NCI-H526 treated with DMSO at 0.1 percent for 48 hours (cell line): ENCODE measurements at places on chromosomes 7 and 10.

- DNase-seq: no peak
Observed at GRCh38 chr7:117445206-117445605, 17.9 kb upstream of the ASZ1 start.

DNA sequence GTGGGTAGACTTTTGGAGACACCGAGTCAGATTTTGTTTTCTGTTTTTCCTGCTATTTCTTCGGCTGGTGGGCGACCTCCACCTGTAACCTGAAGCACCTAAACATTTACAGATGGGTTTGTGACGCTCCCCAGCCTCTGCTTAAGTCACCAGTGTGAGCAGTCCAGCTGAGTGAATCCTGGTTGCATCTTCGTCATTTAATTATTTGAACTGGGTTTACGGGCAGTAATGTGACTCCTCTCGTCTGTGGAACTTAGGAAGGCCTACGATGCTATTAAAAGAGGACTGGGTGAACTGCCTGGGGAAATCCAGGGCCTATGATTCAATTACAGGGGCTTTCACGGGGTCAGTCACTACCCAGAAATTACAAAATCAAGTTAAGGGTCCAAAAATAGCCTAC is 52.5 kb downstream of the WNT2 start:
- no peak for DNase-seq

- no peak for DNase-seq
Observed at GRCh38 chr7:121447911-121448300, 51.8 kb upstream of the FAM3C start.

- no peak for DNase-seq
Observed at GRCh38 chr7:157566631-157567006, 229.8 kb downstream of the DNAJB6 start.

DNA sequence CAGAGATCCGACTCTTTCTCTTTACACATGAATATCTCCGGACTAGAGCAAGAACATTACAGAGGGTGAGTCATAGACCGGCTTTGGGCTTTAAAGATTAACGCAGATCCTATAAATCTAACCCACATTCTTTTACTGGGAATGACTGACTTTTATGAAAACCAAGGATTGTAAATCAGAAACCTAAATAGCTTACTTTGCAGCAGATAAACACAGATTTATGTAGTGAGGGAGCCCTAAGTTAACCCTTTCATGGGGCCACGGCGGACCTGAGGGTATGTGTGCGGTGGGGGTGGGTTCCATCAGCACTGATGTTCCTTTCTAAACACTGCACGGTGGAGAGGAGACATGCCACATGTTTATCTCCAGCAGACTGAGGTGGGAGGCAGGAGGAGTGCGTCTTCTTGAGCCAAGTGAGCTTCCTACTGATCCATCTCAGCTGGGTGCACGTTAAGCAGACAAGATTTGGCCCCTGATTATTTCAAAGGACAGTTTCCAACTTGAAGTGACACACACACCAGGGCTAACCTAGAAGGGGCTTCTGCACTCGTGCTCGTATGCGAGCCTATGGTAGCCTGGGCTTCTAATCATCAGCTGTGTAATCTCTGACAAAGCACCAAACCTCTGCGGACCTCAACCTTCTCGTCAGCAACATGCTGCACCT is 127.6 kb downstream of the WDR11 start:
- no peak for DNase-seq

GRCh38 chr10:114957122-114957521 is 19.1 kb downstream of the TRUB1 start:
- DNase-seq: no peak

DNA sequence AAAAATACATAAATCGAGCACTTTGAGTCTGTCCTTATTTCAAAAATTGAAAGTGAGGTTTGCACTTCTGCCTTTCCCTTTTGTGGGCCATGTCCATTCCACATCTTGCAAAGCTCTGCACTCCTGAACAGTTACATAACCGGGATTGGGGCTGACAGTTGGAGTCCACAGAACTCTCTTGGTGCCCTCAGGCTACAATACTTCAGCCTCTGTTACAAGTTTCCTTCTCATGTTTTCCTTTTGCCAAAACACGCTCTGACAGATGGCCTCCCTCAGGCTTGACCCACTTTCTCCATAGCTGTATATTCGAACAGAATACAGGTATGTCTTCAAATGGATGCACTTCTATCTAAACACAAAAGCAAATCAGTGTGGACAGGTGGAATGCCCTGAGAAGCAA is 335.9 kb downstream of the WDR37 start:
- no peak for DNase-seq

GRCh38 chr7:133830081-133830480 is 297.1 kb upstream of the LRGUK start:
- no peak for DNase-seq

GRCh38 chr7:26284477-26284876 is 7.2 kb upstream of the SNX10 start:
- DNase-seq: no peak

- no peak for DNase-seq
Observed at GRCh38 chr7:125033506-125033905, 103.9 kb upstream of the POT1 start.

DNA sequence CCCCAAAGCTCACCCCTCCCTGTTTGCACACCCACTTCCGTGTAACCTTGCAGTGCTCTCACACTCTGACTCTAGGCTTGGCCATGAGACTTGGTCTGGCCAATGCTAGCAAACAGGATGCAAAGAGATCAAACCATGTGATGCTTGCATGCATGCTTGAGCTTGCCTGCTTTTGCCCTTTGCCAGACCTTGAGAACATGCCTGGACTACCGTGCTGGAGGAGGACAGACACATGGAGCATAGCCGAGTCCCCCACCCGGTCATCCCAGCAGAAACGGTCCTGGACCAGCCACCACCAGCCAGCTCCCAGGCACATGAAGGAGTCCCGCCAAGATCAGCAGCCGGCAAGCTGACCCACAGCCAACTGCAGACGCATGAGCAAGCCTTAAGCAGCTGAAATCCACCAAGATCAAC is 23.4 kb downstream of the PYROXD2 start:
- DNase-seq: no peak

GRCh38 chr7:78959477-78959876 is 494.0 kb downstream of the MAGI2 start:
- no peak for DNase-seq

DNA sequence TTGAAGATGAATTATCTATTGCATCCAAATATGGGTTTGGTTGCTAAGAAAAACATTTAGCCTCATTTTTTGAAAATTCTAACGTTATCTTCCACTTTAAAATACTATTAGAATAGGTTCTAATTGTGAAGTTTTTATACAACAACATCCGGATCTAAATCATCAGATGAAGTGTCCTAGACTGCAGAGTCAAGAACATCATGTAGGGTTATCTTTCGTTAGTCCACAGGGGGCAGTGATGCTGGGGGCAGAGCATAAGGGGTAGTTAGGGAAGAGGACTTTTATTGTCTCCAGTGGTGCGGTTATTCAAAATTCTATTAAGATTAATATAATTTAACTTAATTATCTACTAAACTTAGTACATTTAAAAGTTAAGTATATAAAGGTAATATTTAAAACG is 990.6 kb upstream of the PHF14 start:
- no peak for DNase-seq

DNA sequence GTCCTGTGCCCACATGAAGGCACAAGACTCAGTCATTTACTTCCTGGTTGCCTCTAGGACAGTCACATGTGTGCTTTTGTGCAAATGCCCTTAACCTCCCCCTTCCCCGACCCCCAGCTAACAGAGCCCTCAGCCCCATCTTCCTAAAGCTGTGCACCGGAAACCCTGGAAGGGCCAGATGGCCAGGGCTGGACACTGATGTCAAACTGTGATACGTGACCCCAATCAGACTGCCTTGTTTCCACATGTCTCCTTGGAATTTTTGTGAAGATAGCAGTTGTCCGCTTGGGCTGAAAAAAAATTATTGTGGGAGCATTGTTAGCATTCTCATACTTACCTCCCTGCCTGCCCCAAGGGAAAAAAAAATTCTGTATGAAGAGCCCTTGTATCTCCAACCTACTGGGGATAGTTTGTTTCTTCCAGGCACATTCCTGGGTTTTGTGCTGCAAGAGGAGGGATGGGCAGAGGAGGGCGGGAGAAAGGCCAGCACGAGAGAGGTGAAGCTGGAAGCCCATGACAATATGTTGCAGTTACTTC is 17.0 kb upstream of the ADAM12 start:
- DNase-seq: no peak

DNA sequence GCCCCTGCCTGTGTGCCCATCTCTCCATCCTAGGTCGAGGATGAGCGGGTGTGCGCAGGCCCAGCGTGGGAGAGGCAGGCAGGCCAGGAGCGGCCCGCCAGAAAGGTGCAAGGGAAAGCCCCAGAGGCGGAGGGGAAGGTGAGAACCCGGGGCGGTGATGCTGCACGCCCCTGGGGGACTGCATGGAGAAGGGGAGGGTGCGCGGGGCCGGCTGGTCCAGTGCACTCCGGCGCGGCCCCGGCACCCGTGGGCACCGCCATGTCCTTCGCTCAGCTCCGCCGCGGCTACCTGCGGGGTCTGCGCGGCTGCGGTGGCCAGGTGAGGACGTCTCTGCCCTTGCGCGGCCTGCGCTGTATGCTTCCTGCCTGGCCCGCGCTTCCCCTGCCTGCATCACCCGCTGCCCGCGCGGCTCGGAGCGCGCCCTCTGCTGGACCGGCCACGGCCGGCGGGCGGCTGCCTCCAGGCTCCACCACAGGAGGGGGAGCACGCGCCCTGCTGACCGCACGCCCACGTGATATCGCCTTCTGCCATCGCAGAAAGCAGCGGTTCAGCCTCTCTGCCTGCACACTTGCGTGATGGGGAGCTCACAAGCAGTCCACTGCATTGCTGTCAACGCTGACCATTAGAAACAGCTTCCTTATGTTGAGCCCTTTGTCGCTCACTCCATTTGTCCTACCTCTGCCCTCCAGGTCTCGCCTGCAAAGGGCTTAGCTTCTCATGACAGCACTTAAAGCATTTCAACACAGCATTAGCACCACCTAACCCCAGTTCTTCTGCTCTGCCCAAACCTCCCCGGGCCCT is 73.9 kb downstream of the CXCL12 start:
- DNase-seq: no peak

GRCh38 chr10:53358536-53358935 is 586.0 kb upstream of the MBL2 start:
- DNase-seq: no peak

DNA sequence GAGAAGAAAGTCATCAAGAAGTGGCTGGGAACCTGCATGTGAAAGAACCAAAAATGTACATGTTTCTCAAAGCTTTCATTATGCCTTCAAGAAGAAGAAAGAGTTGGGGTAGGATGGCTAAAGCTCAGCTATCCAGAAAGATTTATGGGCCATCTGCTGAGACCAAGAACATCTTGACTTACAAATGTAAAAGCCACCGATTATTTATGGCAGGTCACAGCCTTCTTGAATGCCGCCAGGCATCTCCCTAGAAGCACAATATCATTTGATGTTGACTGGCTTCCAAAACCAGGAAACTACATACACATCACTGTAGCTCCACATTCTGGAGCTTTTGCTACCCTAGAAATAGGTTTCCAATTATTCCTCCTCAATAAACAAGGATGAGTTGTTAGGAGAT is 254.2 kb upstream of the AOAH start:
- no peak for DNase-seq

GRCh38 chr7:157000741-157001653 is 9.5 kb downstream of the MNX1 start:
- no peak for DNase-seq

DNA sequence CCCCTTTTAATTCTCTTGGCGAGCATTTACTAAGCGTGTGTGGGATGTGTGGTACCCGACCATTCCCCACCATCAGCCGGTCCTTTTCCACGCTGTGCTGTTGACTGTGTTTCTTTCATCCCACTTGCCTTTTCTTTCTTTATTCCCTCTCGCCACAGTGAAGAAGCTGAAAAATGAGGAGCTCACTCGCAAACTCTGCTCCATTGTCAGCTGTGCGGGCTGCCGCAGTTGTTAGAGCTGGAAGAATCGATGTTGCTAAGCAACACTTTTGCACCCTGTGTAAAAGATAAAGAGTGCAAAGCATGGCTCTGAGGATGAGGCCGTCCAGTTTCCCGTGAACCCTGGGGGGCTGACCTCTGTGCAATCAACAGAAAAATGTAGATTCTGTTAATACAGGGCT is 203.1 kb upstream of the NEBL start:
- DNase-seq: no peak

- DNase-seq: no peak
Observed at GRCh38 chr7:117402109-117402508, 25.2 kb downstream of the ASZ1 start.

GRCh38 chr7:15140431-15140830 is 237.9 kb upstream of the DGKB start:
- DNase-seq: no peak

- no peak for DNase-seq
Observed at GRCh38 chr7:127953423-127954356, 77.5 kb downstream of the LRRC4 start.

GRCh38 chr7:142804728-142805207 is 34.0 kb downstream of the PRSS2 start:
- no peak for DNase-seq

DNA sequence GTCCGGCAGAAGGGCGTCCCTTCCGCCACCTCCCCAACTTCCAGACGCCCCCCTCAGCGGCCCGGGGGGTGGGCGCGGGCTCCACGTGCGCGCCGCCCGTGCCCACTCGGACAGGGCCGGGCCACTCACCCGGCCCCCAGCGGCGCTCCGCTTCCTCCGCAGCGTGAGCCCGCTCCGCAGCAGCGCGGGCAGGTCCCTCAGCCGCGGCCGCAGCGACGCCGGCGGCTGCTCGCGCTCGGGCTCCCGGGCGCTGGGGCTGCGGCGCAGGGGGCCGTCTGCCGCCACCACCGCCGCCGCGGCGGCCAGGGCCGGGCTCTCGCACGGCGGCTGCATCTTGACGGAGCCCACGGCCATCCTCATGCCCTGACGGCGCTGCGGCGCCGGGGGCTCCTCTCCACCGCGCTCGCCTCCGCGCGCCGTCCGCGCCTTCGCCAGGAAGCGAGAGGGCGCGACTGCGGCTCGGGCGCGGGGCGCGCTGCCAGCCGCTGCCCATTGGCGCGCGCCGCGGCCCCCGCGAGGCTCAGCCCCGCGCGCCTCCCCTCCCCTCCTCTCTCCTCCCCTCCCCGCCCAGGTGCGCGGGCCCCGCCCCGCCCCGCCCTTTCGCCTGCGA is at the start of gene RAPGEF5:
Gene RAPGEF5 (minus strand): TSS at position 454 of the 610 bp plus-strand sequence. CDS start 94 bp downstream, at position 360.
- peak; percentile 69 for DNase-seq

DNA sequence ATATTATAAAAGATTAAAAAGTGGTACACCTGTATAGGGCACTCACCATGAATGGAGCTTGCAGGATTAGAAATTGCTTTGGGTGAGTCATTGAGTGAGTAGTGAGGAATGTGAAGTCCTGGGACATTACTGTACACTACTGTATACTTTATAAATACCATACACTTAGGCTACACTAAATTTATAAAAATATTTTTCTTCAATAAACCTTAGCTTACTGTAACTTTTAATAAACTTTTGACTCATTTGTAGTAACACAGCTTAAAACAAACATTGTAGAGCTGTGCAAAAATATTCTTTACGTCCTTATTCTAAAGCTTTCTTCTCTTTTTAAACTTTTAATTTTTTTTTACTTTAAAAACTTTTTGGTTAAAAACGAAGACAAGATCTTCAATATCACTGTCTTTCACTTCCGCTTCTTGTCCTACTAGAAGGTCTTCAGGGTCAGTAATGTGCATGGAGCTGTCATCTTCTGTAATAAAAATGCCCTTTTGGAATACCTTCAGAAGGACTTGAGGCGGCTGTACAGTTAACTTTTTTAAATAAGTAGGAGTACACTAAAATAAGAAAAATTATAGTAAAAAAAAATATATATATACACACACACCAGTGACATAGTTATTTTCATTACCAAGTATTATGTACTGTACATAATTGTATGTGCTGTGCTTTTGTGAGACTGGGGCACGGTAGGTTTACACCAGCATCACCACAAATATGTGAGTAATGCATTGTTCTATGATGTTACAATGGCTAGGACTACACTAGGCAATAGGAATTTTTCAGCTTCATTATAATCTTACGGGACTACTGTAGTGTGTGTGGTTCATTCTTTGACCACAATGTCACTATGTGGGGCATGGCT is 3.5 kb downstream of the STK31 start:
- DNase-seq: no peak
